Stimulated activated CD4-positive, alpha-beta T cell treated with anti-CD3 and anti-CD28 coated beads, TNF-alpha, amount 100 ng/mL, for 1 hour (primary cell): ENCODE measurements at places on chromosomes 6 and 20.

DNA sequence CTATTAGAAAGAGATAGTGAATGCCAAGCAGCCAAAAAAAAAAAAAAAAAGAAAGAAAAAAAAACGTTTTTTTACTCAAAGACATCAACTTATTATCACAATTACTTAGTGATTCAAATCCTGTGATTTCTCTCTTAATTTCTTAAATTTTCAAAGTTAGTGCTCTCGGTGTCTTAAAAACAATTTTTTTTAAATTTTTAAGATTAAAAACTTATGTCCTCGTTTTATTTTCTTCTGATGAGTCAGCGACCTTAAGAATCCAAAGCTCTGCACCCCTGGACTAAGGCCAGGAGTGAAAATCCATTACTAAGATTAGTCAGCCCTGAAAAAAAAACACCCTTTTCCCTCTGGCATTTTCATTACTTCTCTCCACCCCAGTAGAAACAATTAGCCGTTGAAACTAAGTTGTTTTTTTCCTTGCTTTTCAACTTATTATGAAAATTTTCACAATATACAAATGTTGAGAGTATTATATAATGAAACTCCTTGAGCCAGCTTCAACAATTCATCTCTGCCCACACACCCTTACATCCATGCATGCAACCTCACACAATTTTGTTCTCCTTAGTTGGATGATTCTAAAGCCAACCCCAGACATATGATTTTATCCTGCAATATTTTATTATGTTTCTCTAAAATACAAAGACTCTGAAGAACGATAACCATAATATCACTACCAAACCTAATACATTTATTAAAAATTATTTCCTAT, 85.6 kb upstream of the CARMIL1 start:
- DNase-seq = no peak

DNA sequence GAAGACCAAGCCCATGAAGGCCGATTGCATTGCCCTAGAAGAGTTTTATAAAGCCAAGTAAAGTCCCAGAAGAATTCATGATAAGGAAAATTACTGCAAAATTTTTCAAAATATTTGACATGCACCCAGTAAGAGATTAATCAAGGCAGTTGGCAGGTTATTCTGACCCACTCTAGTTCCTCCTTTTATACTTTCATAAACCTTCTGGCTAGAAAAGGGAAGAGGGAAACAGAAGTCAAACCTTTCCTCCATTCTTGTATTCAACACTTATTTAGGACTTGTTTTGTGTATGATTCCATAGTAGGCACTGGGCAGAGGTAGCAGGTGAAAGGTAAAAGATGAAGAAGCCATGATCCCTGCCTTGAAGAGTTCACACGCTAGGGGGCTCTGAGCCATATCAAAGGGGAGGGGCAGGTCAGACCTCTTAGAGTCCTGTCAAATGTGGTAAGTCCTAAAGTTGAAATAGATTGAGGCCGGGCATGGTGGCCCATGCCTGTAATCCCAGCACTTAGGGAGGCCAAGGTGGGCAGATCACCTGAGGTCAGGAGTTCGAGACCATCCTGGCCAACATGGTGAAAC, 85.4 kb downstream of the NDUFAF5 start:
- DNase-seq = no peak

GRCh38 chr6:108476376-108476775, 84.3 kb upstream of the FOXO3 start:
- no peak for DNase-seq

DNA sequence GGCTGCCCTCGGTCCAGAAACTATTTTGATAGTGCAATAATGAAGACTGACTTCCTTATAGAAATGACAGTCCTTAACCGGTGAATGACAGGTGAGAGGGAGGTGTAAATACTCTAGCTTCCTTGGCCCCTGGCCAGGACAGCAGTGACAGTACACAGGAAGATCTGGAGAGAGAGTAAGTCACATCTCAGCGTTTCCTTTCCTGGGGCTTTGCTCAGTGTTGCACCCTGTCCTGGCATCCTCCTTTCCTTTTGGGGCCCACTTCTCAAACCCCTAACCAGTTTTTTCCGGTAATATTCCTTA, 336.9 kb downstream of the CD83 start:
- peak; percentile 4 for DNase-seq

DNA sequence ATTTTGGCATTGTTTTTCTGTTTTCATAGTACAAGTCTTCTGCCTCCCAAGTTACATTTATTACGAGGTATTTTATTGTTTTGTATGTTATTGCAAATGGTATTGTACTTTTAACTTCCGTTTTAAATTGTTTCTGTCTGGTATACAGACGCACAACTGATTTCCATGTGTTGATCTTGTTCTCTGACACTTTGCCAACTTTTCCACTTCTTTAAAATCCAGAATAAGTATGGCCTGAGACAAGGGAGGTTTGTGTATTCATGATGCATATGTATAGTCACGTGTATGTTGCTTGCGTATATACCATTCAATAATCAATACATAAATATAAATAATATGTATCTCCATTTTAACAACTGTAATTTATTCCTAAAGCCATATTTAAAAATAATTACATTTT, 41.2 kb downstream of the THBS2 start:
- no peak for DNase-seq

GRCh38 chr6:99151634-99152346, 197.7 kb downstream of the FAXC start:
- DNase-seq = no peak

- DNase-seq = no peak
These were observed 269.9 kb upstream of the AGPAT4 start for GRCh38 chr6:161543684-161544309.

DNA sequence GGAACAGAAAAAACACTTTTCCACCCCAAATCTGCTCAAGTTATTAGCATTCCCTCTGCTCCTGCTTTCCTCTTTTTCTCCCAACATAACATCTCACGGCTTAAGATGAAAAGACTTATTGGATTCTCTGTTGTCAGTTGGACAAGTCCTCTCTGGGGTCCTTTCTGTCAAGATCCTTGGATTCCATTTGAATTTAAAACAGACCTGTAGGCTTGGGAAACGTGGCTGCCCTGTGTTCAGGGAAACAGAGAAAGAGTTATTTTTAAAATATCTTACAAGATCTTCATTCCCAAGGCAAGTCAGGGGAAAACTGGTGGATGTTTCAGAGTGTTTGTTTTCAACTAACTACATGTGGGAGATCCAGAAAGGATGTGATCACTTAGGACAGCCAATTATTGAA, 322.9 kb downstream of the SAMD5 start:
- no peak for DNase-seq

- DNase-seq = no peak
These were observed 46.1 kb upstream of the PBOV1 start for GRCh38 chr6:138264372-138264880.

DNA sequence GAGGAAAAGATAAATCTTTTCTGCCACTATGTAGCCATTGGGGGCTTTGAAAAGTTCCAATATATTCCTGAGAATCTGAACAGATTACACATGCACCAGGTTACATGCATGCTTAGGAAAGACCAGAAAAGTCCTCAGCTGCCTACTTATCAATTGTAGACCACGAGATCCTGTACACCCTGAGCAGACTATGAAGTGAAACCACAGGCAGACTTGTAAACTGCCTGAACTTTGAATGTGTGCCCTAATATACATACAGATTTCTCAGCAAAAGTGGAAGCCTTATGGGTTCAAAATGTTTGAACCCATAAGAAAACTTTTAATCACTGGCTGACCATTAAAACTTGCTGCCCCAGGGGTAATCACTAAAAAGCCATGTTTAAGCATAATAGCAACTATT, 273.5 kb upstream of the RUNX2 start:
- DNase-seq = no peak

- no peak for DNase-seq
These were observed 304.2 kb downstream of the TFAP2C start for GRCh38 chr20:56933331-56933698.

DNA sequence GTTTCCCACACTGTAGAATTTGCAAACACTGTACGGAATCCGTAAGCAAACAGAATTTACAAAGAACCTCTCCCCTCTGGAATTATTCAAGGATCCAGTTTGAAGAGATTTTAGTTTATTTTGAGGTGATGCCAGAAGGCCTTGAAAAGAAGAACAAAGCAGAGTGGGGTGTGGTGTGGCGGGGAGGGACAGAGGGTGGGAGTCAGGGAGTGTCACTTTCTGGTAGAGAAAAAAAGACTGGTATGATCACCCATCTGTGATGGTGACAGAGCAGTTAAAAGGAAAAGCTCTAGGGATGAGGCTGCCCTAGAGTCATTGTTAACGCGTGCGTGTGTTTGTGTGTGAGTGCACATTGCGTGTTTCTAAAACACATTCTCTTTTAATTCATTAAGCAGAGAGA, 97.0 kb upstream of the F13A1 start:
- no peak for DNase-seq

- DNase-seq = no peak
These were observed 331.8 kb downstream of the CDKAL1 start for GRCh38 chr6:20866036-20866435.

- DNase-seq = no peak
These were observed 172.9 kb downstream of the MMS22L start for GRCh38 chr6:97110149-97110548.

GRCh38 chr20:60540591-60540990, 582.4 kb downstream of the CDH26 start:
- DNase-seq = no peak

- DNase-seq = no peak
These were observed 128.7 kb downstream of the TBC1D32 start for GRCh38 chr6:121205569-121205968.

GRCh38 chr6:154474648-154475428, 35.6 kb downstream of the CNKSR3 start:
- DNase-seq = no peak

GRCh38 chr20:38293491-38294065, 10.4 kb upstream of the BPI start:
- DNase-seq = no peak
